ENCODE measurements at places on chromosomes 2 and 18. TPM values are rescaled to one million over a fixed set of nuclear protein-coding genes. Genes with fewer than 3 reads are reported as not detected.

DLGAP1 gene
- 0.01 TPM for total RNA-seq

IMP4 gene
- 163 TPM for total RNA-seq

CROCC2 gene
- not detected for total RNA-seq

CHRNA1 gene
- total RNA-seq, result not detected

REG1B gene
- total RNA-seq, result not detected

ACVR1C gene
- total RNA-seq, result 0.03 TPM

CYP27C1 gene
- 3.3 TPM for total RNA-seq

SOX11 gene
- not detected for total RNA-seq

CCDC74B gene
- 6.4 TPM for total RNA-seq

RNPEPL1 gene
- 62.0 TPM for total RNA-seq

C2orf78 gene
- not detected for total RNA-seq

RUFY4 gene
- not detected for total RNA-seq

RAMP1 gene
- not detected for total RNA-seq

NMS gene
- not detected for total RNA-seq

NT5DC4 gene
- total RNA-seq, result 0.94 TPM

ITGB6 gene
- 0.87 TPM for total RNA-seq

COLEC11 gene
- total RNA-seq, result 0.53 TPM

PCARE gene
- not detected for total RNA-seq

HOXD8 gene
- 6.2 TPM for total RNA-seq

TRABD2A gene
- total RNA-seq, result 14.0 TPM

TUBA3D gene
- 10.3 TPM for total RNA-seq

CD8B2 gene
- total RNA-seq, result not detected

TAF4B gene
- 3.9 TPM for total RNA-seq

PLEKHH2 gene
- total RNA-seq, result 2.1 TPM

FN1 gene
- 179 TPM for total RNA-seq

SPATA3 gene
- not detected for total RNA-seq

ADD2 gene
- total RNA-seq, result 25.0 TPM

ANKAR gene
- total RNA-seq, result 1.9 TPM

LAMA3 gene
- total RNA-seq, result 64.3 TPM

NXPH2 gene
- total RNA-seq, result not detected

CYP26B1 gene
- total RNA-seq, result 13.4 TPM

ANKRD62 gene
- not detected for total RNA-seq

AFF3 gene
- total RNA-seq, result 0.02 TPM

TGFA gene
- total RNA-seq, result 4.6 TPM

CPO gene
- total RNA-seq, result 0.05 TPM

NT5C1B gene
- not detected for total RNA-seq

XDH gene
- total RNA-seq, result 1.2 TPM

GRHL1 gene
- total RNA-seq, result 1.2 TPM

Measured in A549 treated with AZD2906 at 1 μM for 4 hours (cell line).